ENCODE measurements at places on chromosomes 7 and 10.

- no peak for DNase-seq
Measured at GRCh38 chr7:4742051-4742573, 33.3 kb upstream of the AP5Z1 start.

GRCh38 chr10:6619660-6620059 is 39.6 kb upstream of the PRKCQ start:
- DNase-seq = no peak

GRCh38 chr10:82942286-82943099 is 1067.5 kb downstream of the NRG3 start:
- no peak for DNase-seq

GRCh38 chr7:134477954-134478353 is 19.1 kb upstream of the AKR1B1 start:
- DNase-seq = no peak

DNA sequence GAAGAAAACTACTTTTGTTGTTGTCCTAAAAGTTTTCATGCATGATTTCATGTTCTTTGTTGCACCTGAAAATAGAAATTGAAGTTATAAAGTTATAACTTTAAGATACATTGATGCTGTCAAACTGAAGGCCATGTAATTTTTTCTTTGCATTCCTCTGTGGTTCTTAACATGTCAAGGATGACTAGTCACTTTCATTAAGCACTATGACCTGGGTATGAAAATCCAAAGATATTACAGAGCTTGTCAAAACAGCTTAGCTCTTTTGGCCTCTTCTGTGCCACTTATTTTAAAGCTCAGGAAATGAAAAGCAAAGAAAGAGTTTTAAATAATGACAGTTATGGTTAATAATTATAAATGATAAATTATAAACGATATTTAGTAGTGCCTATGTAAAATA is 241.6 kb upstream of the CACNA2D1 start:
- no peak for DNase-seq
